ENCODE measurements at places on chromosomes 2 and 18.

GRCh38 chr2:187988348-187988747 lies 303.3 kb upstream of the GULP1 start:
- DNase-seq = no peak

GRCh38 chr2:8391584-8391983 lies 290.3 kb upstream of the ID2 start:
- DNase-seq = no peak

DNA sequence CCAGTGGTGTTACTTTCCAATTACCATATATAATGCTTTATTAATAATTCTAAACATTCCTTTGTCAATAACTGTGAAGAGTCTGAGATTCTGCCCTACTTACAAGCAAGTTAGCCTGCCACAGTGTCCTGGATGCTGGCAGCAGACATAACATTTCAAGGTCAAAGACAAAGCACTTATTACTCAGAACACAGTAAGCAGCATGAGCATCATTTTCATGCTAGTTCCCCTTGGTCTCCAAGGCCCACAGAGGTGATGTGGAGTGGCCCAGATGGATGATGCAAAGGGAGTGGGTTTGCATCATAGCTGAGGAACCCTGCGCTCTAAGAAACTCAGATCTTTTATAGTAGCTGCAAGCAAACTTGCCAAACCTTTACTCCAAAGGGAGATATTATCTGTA lies 349.7 kb downstream of the ZEB2 start:
- no peak for DNase-seq

GRCh38 chr2:42504364-42505230 lies 10.8 kb upstream of the KCNG3 start:
- DNase-seq = peak; percentile 1

- DNase-seq = peak; percentile 16
Observed at GRCh38 chr2:99692785-99693184, 203.0 kb upstream of the REV1 start.

- DNase-seq = no peak
Observed at GRCh38 chr18:75052475-75052874, 156.5 kb downstream of the PTGR3 start.

GRCh38 chr18:74722237-74722636 lies 124.6 kb downstream of the ZNF407 start:
- no peak for DNase-seq

GRCh38 chr2:209671020-209671680 lies 100.5 kb upstream of the UNC80 start:
- no peak for DNase-seq

DNA sequence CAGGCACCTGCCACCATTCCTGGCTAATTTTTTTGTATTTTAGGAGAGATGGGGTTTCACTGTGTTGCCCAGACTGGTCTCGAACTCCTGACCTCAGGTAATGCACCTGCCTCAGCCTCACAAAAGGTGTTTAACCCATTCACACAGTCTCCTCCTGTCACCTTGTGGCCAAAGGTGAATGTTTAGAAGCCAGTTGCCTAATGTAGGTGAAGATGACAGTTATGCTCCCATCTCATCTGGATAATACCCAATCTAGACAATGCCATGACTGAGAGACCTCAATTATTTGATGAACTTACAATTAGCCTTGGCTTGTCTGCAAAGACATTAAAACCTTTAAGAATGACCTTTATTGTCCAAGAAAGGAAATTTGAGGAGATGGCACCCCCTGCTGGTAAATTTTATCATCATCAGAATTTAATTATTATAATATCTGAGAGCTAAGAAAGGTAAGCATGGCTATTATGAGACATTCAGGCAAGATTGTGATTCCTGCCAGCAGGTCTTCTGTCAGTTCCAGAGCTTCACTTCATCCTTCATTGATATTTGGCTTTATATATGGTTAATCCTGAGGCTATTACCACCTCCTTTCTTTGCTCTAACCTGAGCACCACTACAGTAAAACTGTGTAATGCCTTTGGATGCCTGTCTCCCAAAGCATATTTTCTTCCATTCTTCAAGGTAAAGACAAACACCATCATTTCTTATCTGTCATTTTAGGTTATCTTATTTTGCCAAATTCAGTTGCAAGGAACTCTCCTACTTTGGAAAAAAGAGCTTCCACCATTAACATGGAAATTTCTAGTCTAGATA lies 117.6 kb downstream of the FAM124B start:
- peak; percentile 23 for DNase-seq

DNA sequence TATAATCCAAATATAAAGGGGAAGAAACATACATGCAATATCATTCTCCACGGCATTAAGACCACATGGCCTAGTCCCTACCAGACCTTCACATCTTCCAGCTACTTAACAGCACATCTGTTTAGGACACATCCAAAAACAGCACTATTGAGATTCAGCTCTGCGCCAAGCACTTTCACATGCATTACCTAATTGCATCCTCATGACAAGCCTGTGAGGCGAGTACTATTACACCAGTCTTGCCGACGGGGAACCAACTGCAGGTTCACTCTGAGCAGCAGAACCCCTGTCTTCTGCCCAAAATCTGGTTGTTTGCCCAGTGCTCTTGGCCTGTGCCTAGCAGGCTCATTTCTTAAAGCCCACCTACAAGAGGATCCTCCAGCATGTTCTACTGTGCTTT lies 66.7 kb downstream of the AAK1 start:
- no peak for DNase-seq

GRCh38 chr2:109084341-109084740 lies 44.7 kb upstream of the SH3RF3 start:
- DNase-seq = no peak

DNA sequence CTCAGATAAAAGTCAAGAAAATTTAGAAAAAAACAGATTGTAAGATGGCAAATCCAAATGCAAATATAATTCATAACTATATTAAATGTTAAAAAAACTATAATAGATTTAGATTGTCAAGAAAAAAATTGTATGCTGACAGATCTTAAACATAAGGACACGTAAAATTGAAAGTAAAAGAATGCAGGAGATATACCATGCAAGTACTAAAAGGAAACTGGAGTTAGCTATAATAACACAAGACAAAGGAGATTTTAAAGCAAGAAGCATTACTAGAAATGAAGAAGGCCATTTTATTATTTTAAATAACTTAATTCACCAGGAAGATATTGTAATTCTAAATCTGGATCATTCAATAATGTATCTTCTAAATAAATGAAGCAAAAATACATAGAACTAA lies 48.3 kb downstream of the TTC21B start:
- DNase-seq = no peak

Data from WTC11 (cell line).